ENCODE measurements at places on chromosomes 11 and 22.
A peak's percentile ranks its signal among the peaks of the same experiment; 100 is the strongest.

GRCh38 chr11:97123237-97123636, 733.4 kb downstream of the JRKL start:
- DNase-seq, result no peak

DNA sequence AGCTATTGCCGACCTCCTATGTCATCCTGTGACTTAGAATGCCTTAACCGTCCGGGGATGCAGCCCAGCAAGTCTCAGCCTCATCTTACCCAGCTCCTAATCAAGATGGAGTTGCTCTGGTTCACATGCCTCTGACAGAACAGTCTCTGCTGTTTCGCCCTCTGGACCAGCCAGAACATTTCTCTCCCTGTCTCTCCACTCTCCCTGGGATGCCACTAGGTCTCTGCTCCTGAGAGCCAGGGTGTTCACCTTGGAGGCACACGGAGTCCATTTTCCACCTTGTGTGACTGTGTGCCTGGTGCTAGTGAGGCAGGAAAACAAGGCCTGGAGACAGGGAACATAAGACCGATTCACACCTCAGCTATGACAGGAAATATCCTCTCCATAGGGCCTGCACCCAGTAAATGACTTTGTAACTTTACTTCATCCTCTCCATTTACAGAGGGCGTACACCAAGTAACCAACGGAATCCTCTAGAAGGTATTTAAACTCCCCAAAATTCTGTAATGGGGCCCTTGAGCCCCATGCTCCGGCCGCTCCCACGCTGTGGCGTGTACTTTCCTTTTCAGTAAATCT, 16.8 kb upstream of the B4GALNT4 start:
- DNase-seq, result no peak

- no peak for DNase-seq
These were observed 152.4 kb downstream of the NTM start for GRCh38 chr11:131522851-131523250.

GRCh38 chr11:9855579-9856287, 191.9 kb downstream of the SWAP70 start:
- DNase-seq, result no peak

- DNase-seq, result no peak
These were observed 42.5 kb upstream of the SPATA19 start for GRCh38 chr11:133887692-133888332.

GRCh38 chr22:35914665-35915476, 113.8 kb downstream of the RBFOX2 start:
- peak; percentile 72 for DNase-seq

DNA sequence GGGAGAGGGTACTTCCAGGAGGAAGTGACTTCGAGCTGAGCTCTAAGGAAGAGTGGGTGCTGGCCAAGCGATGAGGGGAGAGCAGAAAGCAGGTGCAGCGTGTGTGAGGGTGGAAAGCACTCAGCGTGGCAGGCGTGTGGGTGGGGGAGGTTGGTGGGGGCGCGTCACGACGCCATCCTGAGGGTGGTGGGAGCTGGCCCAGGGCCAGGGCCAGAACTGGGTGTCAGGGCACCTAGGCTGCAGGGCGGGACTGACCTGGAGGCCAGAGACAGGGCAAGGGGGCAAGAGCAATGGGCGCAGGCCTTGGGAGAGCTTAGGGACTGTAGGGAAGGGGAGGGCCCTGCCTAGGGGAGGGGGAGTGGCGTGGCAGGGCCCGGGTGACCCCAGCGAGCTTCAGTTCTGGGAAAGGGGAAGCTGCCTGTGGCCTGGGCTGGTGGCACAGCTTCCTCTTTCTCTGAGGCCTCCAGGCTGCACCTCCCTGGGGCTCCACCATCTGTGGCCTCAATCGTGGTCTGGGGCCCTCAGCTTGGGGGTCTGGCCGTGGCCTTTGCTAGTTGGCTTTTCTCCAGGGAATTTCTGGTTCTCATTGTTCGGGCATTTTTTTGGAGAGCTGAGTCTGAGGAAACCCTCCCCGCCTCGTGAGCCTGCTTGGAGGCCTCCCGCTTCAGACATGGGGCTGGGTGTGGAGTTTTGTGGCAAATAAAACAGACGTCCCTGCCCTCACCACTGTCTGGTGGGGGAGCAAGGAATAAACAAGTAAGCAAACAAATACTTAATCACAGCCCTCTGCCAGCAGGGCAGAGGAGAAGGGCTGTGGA, 8.9 kb downstream of the RELT start:
- no peak for DNase-seq

DNA sequence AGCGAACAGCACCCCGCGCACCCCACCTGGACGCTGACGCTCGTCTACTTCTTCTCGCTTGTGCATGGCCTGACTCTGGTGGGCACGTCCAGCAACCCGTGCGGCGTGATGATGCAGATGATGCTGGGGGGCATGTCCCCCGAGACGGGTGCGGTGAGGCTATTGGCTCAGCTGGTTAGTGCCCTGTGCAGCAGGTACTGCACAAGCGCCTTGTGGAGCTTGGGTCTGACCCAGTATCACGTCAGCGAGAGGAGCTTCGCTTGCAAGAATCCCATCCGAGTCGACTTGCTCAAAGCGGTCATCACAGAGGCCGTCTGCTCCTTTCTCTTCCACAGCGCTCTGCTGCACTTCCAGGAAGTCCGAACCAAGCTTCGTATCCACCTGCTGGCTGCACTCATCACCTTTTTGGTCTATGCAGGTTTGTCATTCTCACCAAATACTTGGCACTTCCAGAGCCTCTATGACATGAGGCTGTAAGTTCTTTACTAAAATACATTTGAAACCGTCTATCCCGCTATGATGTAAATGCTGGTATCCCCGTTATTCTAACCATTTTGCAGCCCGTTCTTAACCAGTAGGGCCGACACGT, 535 bp downstream of the AQP11 start:
- peak; percentile 32 for DNase-seq

DNA sequence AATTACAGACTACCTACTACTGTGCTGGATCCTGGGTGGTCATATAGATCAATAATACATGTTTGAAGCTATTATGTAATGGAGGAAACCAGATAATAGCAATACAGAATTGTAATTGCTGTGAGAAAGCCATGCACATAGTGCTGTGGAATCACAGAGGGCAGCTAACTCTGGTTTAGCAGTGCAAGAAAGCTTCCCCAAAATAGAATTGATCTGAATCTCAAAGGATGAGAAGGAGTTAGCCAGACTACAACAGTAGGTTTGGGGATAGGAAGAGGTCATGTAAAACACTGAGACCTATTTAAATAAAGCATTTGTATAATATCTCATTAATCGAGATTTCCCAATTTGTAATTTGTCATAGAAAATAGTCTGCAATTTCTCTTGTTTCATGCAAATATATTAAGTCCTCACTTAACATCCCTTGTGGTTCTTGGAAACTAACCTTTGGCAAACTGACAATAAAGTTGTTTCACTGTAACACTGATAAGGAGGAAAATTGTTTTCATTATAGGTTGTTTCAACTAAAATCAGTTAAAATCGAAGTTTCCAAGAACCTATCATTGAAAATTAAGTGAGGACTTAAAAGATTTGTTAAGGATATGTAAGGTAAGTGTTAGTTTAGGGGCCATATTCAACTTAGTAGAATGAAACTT, 7.6 kb downstream of the C11orf58 start:
- no peak for DNase-seq

DNA sequence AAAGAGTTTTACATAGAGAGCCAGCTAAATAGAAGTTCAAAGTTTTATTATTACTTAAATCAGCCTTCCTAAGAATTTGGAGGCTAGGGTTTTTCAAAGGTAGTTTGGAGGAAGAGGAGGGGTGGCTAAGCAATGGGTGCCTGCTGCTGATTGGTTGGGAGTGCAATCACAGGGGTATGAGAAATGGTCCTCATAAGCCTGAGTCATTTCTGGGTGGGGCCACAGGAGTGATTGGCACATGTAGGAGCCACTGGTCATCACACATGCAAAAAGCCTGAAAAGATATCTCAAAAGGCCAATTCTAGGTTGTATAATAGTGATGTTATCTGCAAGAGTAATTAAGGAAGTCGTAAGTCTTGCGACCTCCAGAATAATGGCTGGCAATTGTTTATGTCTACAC, 12.9 kb downstream of the OR51L1 start:
- no peak for DNase-seq

GRCh38 chr11:128579798-128580504, 7.4 kb downstream of the ETS1 start:
- no peak for DNase-seq

DNA sequence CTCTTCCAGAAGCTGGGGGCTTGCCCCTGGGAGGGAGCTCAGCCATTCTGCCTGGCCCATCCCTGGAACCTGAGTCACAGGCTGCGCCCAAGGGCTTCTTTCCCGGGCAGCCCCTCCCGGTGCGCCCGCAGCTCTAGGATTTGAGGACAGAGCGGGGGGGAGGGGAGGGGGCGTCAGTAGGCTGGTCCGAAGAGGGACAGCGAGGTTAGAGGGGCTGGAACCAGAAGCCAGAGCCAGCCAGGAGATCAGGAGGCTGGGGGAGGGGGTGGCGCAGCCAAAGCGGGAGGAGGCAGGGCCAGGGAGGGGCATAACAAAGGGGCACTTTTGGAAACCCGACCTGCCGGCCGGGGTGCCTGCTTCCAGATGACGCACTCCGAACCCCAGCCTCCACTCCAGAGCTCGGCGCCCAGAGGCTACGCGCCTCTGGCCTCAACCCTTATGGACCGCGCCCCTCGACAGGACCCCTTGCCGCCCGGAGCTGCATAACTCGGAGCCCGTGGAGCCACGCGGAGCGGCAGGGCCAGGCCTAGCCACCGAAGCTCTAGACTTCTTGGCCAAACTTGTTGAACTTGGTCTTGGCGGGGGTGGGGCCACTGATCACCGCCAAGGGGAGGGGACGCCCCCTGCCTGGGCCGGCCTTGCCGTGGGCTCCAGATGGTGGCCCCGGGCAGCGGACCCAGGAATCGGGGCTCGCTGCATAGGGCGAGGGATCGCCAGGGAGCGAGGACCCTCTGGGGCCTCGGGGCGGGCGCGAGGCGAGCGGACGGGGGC, 744 bp downstream of the PACSIN3 start:
- DNase-seq, result peak; percentile 24

- no peak for DNase-seq
These were observed 10.1 kb downstream of the CASTOR1 start for GRCh38 chr22:30279046-30279788.

GRCh38 chr22:23068832-23069385, 1.4 kb upstream of the GNAZ start:
- no peak for DNase-seq

DNA sequence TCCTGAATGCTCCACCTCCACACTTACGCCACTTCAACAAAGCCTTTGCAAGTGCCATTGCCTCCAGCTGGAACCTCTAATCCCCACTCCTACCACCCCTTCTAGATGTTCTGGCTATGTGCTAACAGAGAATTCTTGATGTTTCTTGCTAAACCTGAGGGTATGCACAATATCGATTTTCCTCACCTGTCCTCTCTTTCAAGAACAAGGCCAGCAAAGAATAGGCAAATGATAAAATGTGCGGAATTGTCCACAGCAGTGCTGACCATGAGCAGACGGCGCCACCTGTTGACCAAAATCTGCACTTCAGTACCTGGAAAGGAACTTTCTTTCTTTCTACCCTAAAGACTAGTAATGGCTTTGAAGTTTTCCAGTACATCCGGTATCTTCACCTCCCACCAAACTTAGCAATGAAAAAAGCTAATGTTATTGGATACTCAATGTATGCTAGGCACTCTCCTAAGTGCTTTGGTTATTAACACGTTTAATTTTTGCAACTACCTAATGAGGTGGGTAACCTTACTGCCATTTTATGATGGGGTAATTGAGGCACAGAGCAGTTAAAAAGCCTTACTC, 3.4 kb downstream of the TIMM10 start:
- no peak for DNase-seq

DNA sequence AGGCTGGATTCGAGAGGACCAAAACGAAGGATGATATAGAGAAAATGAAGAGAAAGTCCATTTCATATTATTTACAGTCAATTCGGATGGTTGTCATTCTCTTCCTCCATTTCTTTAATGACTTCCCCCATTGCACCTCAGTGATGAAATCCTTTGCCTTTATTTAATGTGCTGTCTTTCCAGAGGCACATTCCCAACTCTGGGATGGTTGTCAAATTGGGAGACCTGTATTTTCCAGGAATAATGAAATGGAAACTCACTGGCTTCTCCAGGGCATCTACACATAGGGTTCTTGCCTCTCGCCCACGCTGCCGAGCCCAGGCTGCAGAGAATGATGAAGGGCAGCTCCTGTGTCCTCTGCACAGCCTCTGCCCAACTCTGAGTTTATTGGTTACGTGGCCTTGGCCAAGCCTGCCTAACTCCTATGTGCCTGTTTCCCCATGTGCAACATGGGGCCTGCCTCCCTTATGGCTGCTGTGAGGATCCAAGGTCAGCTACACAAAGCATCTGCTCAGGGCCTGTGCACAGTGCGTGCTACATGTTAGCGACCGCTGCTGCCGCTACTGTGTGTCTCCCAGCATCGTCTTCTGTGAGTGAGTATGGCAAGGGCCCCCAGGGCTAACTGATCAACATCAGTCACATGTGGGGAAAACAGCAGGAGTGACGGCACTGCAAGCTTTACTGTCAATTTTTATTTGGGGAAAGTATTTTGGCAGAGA, 81.5 kb upstream of the BID start:
- no peak for DNase-seq

GRCh38 chr11:74400606-74401005, 2.4 kb upstream of the PGM2L1 start:
- no peak for DNase-seq

- DNase-seq, result no peak
These were observed 43.1 kb downstream of the FAM168A start for GRCh38 chr11:73554671-73555320.

DNA sequence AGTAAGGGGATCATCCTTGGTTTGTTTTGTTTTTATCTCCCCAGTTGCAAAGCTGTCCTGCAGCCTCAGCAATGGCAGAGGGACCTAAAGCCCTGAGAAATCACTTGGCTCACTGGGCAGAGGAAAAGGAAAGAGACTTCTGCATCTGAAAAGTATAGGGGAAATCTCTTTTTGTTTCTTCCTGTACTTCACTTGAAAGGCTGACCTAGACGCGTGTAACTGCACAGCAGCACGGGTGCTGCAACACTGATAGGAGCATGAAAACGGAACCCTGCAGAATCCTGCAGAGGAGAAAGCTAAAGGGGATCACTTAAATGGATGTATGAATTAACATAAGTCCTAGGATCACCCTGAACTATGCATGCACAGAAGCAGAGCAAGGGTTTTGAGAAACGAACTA, 2.0 kb upstream of the PIWIL3 start:
- no peak for DNase-seq

DNA sequence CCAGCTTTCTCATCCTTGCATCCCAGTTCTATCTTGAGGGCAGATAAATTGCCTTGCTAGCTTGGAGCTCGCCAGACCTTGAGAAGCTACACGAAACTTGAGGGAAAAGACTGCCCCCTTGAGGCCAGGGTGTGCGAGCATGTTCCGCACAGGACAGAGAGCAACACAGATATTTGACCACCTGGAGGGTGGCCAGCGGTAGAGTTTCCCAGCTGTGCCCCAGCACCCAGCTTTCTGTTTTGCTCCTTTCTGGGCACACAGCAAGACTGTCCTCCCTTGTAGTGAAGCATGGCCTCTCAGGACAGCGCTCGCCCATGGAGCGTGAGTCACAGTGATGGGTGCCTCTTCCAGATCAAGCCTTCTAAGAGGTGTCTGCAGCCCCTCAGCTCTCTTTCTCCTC, 23.5 kb downstream of the SPATA19 start:
- DNase-seq, result no peak

DNA sequence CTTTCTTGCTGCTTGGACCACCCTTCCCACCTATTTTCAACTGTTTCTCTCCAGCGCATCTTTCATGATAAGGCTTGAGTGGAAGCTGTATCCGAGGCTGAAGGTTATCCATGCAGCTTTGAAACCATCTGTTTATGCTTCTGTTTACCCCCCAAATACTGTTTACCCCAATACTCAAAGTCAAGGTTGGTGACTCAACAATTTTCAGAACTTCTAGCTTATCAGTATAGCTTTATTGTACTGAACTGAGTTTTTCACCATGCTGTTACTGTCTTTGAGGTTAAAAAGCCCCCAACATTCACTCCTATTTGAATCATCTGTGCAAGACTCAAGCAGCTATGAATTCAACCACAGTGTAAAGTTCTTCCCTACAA, 1.1 kb upstream of the CABIN1 start:
- no peak for DNase-seq
